ENCODE measurements at places on chromosomes 5 and 9. TPM values are rescaled to one million over a fixed set of nuclear protein-coding genes. Genes with fewer than 3 reads are reported as not detected.

Gene AQP7
- total RNA-seq, result not detected

- no peak overlapping the region for H3K27ac ChIP-seq
- H3K27me3 ChIP-seq, result peaks cover 20% of the 10 kb centered on the region
- H3K36me3 ChIP-seq, result no peaks in the 10 kb centered on the region
- no peak for DNase-seq
- H3K4me1 ChIP-seq, result no peaks in the 10 kb centered on the region
- H3K4me3 ChIP-seq, result no peak overlapping the region
These were observed 28.9 kb downstream of the SH3PXD2B start for GRCh38 chr5:172425402-172425801.

GRCh38 chr9:121927636-121928035 is 165.5 kb downstream of the TTLL11 start:
- no peak overlapping the region for H3K27ac ChIP-seq
- H3K27me3 ChIP-seq, result peaks cover 2% of the 10 kb centered on the region
- H3K4me1 ChIP-seq, result no peaks in the 10 kb centered on the region

GRCh38 chr9:132935026-132935425 is 9.4 kb downstream of the TSC1 start:
- H3K4me3 ChIP-seq, result no peak overlapping the region
- H3K36me3 ChIP-seq, result peaks cover 10% of the 10 kb centered on the region
- no peaks in the 10 kb centered on the region for H3K4me1 ChIP-seq
- H3K27ac ChIP-seq, result no peak overlapping the region
- H3K27me3 ChIP-seq, result no peaks in the 10 kb centered on the region

Measured in activated CD8-positive, alpha-beta memory T cell treated with anti-CD3 and anti-CD28 coated beads, Interleukin-2, amount 10 ng/mL, durations not matched to agents 7 days and 5 days (primary cell).